Kidney capillary endothelial cell (primary cell): ENCODE measurements at places on chromosomes 1 and 21.
A peak's percentile ranks its signal among the peaks of the same experiment; 100 is the strongest.

DNA sequence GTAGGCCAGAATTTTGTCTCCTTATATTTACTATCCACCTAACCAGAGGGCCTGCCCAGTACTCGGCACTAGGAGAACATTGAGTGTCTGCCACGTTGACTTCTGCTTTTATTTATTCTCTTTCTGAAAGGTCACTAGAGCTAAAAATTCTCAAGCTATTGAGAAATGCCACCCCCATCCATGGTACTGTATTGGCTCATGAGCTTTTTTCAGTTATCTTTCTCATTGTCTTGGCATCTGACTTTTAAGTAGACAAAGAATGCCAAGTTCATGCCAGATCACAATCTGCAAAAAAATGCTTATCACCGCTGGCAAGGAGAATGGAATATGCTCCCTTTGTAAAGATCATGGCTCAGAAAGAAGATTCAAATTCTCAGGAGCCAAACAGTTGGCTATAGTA, 49.8 kb upstream of the MROH9 start:
- no peak for DNase-seq

DNA sequence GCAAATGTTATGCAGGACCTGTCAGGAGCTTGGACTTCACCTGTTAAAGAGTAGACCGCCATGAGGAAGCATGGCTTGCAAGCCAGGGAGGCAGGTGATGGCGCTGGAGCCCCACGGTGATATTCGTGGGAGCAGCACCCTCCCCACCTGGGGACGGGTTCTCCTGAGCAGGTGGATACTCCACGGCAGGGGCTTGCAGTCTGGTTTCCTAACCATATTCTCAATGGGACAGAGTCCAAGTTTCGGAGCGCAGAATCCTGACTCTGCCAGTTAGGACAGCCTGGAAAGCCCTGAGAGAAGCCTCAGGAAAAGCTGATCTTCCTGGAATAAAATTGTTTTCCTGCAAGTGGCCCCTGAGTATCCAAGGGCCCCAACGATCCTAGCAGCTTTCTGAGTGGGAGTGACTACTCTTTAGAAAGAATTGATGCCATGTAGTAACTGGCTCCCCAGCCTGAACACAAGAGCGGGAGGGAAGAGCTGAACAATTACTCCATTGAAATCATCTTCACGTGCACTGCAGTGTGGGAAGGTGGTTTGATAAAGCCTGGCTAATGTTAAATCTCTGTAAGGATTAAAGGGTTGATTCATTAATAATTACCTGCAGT, 146.3 kb upstream of the RAB4A start:
- no peak for DNase-seq

- DNase-seq, result no peak
Observed at GRCh38 chr1:31497601-31498000, 78.7 kb upstream of the TINAGL1 start.

- no peak for DNase-seq
Observed at GRCh38 chr21:44513389-44514217, 26.4 kb downstream of the KRTAP10-1 start.

- DNase-seq, result no peak
Observed at GRCh38 chr21:45176141-45176540, 101.8 kb downstream of the ADARB1 start.

- no peak for DNase-seq
Observed at GRCh38 chr1:177969825-177970371, at the start of gene SEC16B. SEC16B (minus strand) TSS chr1:177970058; CDS start chr1:177967981, 2,077 bp downstream.

GRCh38 chr1:58257003-58257402, 289.5 kb downstream of the OMA1 start:
- no peak for DNase-seq

DNA sequence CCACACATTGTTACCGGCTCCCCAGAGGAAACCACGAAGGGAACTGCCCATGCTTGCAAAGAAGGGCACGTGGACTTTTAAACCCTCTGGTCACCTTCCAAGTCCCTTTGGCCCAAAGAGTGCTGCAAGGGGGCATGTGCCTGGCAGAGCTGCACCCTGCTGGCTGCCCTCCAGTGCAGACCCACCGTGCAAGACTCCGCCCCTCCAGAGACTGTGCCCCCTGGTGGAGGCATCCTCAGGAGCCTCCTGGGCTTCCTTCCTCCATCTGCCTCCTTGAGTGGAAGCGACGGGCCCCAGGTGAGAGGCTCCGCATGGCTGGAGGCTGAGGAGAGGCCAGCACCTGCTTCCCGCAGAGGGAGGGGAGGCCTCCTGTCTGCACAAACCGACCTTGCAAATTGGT, 100.6 kb downstream of the CRYAA start:
- DNase-seq, result no peak

GRCh38 chr1:18599704-18600103, 30.9 kb upstream of the PAX7 start:
- DNase-seq, result no peak

GRCh38 chr1:182061594-182061993, at the start of gene ZNF648:
ZNF648 (minus strand) TSS chr1:182061712; CDS start chr1:182058010, 3,702 bp downstream.
- no peak for DNase-seq

DNA sequence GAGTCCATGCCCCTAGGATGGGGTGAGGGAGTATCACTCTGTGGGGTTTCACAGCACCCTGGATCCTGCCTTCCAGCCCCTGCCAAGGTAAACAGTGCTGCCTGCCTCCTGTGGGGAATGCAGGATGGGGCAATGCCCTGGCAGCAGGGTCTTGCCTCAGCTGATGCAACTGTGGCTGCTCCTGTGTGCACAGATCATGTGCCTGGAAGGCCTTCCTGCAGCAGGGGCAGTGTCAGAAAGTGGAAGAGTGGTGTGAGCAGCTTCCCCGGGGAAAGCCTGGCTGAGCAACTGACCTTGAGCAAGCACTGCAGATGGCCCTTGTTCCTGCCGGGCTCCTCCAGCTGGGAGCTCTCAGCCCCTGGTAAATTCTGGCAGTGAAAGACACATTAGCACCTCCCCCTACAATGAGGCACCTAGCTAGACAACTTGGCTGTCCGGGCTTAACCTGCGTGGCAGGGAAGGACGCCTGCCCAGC, 9.9 kb downstream of the TOR3A start:
- DNase-seq, result no peak

DNA sequence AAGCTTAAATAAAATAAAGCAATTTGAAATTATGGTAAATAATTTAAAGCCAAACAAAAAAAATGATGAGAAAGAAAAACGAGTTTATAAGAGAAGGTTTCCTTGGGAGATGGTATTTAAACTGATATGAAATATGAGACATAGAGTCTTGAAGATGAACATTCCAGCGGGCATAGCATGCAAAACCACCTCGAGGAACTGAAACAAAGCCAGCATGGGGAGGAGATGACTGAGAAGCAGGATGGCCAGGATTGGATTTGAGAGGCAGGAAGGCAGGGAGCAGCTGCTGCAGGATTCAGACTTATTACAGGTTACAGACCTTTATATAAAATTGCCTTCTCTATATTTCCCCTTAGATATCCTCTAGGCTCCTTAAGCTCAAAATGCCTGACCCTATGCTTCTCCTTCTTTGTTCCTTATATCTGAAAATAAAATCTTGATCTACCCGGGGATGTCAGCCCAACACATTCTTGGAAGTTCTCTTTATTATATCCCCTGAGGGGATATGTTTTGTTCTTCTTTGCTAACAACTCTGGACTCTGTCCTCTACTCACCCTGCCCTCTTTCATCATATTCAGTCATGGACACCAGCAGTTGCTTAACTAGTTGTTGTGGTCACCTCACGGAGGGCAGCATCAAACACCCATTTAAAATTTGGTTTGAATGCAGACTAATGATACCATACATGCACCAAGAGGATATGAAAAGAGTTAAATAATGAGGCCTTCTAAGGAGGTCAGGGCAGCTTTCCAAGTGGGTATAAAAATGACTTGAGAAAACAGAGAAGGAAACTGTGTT, 719.1 kb upstream of the B3GALT2 start:
- DNase-seq, result no peak

DNA sequence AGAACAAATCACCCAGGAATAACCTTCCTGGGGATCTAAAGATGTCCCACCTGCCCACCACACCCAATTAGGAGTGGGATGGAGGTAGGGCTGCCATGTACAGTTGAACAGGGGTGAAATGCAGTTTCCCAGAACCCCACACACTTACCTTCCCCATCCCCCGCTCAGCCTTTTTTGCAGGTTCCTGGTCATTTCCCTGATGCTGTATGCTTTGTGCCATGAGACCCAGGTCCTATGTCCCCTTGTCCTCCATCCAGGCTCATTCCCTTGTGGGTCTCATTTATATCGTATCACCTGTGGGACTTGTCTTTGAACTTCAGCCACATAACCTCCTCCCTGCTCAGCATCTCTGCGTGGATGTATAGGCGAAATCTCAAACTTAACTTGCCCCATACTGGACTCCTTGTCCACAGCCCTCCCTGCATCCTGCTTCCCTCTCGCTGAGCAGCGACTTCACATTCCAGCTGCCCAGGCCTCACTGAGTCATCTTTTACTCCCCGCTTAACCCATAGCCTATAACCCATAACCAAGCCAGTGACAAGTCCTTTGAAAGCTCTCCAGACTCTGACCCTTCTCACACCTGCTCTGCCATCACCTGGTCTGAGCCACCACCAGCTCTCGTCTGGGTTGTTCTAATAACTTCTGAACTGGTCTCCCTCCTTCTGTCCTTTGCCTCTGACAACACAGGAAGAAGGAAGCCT, 4.7 kb downstream of the LDLRAD2 start:
- DNase-seq, result no peak

GRCh38 chr1:221794079-221794670, 52.3 kb upstream of the DUSP10 start:
- no peak for DNase-seq

DNA sequence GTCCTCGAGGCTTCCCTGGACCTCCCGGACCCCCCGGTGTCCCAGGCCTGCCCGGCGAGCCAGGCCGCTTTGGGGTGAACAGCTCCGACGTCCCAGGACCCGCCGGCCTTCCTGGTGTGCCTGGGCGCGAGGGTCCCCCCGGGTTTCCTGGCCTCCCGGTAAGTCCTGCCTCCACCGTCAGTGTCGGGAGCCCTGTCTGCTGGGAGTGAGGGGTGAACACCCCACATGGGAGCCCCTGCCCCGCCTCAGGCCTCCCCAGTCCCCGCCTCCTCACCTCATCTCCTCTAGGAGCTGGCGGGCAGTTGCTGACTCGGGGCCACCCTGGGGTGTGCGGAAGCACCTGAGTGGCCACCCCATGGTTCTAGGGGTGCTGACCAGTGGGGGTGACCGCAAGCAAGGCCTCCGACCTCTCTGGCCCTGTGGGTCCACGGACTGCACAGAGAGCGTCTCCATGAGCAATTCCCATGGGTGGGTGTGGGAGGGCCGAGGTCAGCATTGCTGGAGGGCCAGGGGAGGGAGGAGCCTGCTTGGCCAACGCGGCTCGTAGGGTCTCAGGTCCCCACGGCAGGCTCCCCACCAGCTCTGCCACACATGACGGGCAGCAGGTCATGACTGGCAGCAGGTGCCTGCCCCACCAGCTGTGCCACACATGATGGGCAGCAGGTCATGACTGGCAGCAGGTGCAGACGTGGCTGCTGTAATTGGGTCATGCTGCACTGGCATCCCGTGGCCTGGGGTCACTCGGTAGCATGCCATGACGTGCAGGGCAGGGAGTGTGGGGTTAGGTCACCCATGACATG, 61.3 kb downstream of the SLC19A1 start:
- DNase-seq, result no peak

- DNase-seq, result no peak
Observed at GRCh38 chr1:78437396-78437795, 53.4 kb upstream of the PTGFR start.

DNA sequence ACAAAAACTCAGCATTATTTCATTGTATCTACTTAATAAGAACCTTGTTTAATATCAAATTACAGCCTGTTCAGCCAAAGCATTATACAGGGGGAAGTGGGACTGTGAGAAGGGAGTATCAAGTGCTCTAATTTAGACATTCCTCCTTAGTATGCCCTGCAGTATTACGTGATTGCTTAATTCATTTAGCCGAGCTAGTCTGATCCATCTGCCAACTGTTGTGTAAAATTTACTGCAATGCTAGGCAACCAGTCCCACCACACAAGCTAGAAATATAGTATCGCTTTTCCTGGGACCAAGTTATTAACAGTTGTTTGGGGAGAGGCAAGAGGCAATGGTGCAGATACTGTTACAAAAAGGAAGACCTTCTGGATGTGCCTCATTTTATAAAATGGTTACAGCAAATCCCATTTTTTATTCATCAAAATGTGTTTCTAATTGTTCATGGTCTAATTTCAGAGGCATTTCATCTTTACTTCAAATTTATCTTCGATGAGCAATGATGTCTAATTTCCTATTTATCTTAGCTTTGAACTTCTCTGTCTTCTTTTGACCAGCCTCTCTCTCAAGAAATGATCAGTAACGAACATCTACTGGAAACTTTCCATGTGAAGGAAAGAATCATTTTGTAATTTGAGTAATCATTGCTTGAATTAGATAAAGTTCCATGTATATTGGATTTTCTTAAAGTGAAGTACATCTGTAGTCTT, 283.3 kb downstream of the DUSP10 start:
- DNase-seq, result no peak

DNA sequence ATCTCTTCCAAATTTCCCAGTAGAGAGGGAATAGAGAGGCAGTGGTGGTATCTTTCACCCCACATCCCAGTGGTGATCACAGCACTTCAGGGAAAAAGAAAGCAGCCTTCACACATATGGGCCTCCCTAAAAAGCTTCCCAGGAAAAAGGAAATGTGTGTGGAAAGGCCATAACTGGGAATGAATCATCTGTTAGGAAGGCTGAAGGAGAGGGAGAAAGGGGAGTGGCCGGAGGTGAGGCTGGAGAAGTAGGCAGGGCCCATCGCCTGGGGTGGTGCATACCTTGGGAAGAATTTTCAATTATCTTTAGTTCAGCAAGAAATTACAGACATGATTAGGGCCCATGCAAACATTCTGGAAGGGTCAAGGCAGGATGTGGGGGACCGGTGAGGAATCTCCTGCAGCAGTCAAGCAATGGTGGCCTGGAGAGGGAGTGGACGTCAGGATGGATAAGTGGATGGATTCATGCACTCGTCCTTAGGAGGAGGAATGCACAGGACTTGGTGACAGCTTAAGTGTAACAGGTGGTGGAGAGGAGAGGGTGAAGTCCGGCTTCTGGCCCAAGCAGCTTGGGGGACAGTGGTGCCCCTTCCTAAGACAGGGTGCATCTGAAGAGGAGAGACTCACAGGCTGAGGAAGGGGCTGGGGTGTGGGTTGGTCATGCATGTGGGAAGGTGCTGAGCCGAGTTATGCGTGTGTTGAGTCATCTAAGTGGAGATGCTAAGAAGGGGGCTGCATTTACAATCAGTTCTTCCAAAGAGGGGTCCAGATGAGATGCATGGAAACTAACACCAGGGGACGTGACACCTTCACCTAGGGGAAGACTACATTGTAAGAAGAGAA, 17.9 kb downstream of the HIVEP3 start:
- DNase-seq, result peak; percentile 69

- no peak for DNase-seq
Observed at GRCh38 chr1:65894738-65895605, 102.3 kb downstream of the PDE4B start.

DNA sequence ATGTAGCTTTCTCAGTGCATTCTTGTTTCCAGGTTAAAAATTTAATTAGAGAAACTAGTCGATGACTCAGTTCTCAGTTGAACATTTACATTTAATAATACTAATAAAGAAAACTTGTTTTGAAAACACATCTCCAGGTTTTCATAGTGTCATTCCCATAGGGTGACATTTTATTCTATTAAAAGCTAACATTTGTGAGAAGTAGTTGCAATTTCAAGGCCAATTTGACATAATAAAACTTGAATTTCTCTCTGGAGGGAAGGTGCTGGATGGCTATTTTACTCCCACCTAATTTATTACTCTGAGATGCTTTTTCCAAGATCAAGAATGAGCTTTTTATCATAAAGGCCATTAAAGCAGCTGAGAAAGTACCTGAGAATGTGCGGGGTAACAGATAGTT, 16.6 kb downstream of the HUNK start:
- no peak for DNase-seq

- no peak for DNase-seq
Observed at GRCh38 chr1:37865348-37866120, 6.1 kb upstream of the MTF1 start.
